LoVo (cell line): ENCODE measurements at places on chromosomes 11 and 22.
A peak's percentile ranks its signal among the peaks of the same experiment; 100 is the strongest.

DNA sequence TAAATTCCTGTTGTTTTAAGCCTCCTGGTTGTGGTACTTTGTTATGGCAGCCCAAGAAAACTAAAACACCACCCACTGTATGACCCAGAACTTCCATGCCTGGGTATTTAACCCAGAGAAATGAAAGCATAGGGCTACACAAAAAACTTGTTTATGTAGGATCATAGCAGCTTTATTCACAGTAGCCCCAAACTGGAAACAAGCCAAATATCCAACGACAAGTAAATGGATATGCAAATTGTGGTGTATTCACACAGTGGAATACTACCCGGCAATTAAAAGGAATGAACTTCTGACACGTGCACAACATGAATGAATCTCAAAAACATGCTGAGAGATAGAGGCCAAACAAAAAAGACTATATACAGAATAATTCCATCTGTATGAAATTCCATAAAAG lies 62.2 kb upstream of the NAV2 start:
- DNase-seq: no peak

- DNase-seq: no peak
Observed at GRCh38 chr11:64223001-64223651, 2.9 kb downstream of the TRPT1 start.

- DNase-seq: no peak
Observed at GRCh38 chr11:62428871-62429560, 10.2 kb downstream of the SCGB1A1 start.

- DNase-seq: peak; percentile 73
Observed at GRCh38 chr11:15101072-15101709, 13.5 kb upstream of the INSC start.

DNA sequence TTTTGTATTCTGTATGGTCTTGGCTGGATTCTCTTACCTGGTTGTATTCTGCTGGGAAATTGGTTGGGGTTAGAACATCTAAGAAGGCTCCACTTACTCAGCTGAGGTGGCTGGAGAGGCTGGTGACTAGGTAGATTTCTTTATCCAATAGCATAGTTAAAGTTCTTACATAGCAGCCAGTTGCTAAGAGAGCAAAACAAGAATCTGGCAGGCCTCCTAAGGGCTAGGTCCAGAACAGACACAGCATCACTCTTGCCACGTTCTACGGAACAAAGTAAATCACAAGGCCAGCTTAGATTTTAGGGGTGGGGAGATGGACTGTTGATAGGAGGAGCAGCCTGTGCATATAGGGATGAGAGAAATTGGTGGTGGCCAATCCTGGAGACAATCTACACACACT lies 141.3 kb upstream of the CCDC90B start:
- DNase-seq: no peak

DNA sequence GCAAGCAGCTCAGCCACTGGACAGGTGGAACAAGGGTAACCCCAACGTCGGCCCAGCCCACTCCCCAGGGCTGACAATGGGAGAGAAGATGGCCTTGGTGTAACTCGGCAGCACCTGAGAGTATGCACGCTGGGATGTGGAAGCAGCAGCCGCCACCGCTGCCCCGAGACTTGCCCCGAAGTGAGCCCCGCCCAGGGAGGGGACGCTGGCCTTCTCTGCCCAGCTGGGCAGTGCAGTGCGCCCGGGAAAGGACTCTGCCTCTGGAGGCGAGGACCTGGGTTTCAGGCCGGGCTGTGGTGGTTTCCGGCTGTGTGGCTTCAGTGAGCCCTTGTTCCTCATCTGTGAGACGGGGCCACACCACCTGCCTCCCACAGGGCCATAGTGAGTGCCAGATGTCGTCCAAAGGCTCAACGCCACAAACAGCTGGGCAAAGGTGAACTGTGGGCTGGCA lies 8.6 kb upstream of the POLDIP3 start:
- DNase-seq: no peak

DNA sequence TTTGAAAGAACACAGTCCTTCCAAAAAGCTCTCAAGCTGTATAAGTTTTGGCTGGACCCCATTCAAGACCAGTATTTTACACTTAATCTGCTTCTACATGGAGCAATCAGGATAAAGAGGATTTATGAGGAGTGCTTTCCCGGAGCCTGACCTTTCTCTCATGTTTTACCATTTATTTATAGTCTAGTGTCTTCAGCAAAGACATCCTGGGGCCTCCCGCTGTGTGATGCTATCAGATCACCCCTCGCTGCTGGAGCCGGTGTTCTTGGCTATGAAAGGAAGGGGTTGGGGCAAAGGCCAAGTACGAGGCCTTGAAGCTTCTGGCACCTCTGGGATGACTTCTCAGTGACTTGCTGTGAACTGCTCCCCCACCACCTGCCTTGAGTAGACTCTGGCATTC lies 189.6 kb downstream of the ADAMTS15 start:
- no peak for DNase-seq

GRCh38 chr11:555227-555779 lies 5.2 kb downstream of the LMNTD2 start:
- DNase-seq: no peak

DNA sequence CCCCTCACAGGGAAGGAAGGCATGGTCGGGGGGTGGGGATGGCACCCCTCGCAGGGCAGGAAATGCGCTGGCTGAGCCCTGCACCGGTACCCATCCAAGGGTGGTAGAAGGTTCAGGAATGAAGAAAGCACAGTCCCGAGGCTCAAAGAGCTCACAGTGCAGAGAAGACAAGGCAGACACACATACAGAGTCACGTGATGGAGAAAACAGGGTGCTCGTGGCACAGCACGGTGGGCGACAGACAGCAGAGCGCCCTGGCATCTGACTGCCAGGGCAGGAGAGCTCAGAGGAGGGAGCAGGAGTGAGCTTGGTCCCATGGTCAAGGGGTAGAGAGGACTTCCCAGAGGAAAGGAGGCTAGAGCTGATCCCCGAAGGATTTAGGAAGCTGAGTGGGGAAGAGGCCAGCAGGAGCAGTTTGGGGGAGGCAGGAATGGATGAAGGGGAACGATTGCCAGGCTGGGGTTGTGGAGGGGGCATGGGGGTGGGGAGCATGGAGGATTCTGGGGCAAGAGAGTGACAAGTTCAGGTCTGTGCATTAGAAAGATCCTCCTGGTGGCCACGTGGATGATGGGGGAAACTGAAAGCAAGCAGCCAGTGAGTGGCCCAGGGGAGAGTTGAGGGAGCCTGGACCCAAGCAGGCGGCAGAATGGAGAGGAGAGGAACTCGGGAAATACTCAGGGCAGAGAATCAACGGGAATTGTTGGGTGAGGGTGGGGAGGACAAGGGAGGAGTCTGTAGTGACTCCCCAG lies 43.9 kb downstream of the PDE2A start:
- no peak for DNase-seq
